NB4 (cell line): ENCODE measurements at places on chromosomes 16 and 17.
A peak's percentile ranks its signal among the peaks of the same experiment; 100 is the strongest.

DNA sequence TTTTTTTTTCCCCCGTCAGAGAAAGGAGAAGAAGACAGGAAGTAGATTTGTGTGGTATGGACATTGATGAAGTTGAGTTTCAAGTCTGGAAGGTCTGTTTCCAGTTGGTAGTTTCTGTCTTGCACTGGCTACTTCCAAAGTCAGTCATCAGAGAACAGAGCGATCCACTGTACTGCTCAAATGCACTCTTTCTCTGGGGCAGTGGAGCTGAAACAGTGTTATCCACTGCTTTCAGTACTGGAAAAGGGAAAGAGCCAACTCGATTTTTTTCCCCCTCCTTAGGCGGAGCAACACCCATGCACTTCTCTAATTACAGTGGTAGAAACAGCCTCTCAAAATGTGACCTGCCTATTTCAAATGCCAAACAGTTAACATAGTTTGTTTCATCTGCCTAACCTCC lies 7.4 kb downstream of the PRKCA start:
- DNase-seq = no peak

DNA sequence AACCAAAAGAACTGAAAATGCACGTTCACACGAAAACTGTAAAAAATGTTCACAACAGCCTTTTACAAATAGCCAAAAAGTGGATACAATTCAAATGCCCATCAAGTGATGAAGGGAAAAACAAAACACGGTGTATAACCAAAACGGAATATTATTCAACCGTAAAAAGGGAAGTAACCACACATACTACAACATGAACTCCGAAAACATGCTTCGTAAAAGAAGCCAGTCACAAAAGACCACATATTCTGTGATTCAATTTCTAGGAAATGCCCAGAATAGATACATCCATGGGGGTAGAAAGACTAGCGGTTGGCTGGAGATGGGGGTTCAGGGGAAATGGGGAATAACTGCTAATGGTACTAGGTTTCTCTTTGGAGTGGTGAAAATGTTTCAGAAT lies 81.5 kb upstream of the TRAP1 start:
- no peak for DNase-seq

DNA sequence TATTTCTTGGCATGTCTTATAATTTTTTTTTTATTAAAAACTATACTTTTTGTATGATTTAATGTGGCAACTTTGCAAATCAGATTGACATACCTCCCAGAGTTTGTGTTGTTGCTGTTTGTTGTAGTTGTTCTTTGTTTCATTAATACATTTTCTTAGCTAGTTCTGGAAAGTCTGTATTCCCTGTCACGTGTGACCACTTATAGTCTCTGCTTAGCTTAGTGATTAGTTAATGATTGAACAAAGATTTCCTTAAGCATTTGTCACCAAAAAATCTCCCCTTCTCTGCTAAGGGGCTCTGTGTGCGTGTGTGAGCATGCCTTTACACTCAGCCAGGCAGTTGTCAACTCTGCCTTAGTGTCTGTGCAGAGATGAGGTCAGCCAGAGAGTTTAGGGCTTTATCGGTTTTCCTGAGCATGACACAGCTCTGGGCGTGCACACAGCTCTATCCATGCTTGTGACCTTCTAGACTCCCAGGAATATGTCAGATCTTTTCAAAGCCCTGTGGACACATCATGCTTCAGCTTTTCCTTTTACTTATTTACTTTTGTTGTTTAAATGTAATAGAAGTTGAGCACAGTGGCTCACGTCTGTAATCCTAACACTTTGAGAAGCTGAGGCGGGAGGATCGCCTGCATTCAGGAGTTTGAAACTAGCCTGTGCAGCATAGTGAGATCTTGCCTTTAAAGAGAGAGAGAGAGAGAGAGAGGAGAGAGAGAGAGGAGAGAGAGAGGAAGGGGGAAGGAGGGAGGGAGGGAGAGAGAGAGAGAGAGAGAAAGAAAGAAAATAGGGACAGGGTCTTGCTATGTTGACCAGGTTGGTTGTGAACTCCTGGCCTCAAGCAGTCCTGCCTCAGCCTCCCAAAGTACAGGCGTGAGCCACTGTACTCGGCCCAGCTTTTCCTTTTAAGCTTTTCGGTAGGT lies 21.9 kb downstream of the DNAI2 start:
- no peak for DNase-seq

GRCh38 chr16:81466356-81466980 lies 21.9 kb downstream of the CMIP start:
- peak; percentile 43 for DNase-seq

- no peak for DNase-seq
These were observed 190.2 kb upstream of the ZNF469 start for GRCh38 chr16:88192601-88193000.

- DNase-seq = no peak
These were observed at the start of gene KRT222 for GRCh38 chr17:40664582-40665333. Gene KRT222 (minus strand): TSS chr17:40665177. CDS start chr17:40665099, 78 bp downstream.

- no peak for DNase-seq
These were observed 154.6 kb downstream of the NTN1 start for GRCh38 chr17:9175700-9176467.

GRCh38 chr17:41396996-41397660 lies at the start of gene KRT31:
Gene KRT31 (minus strand): TSS chr17:41397608. CDS start chr17:41397539, 69 bp downstream.
- DNase-seq = no peak

DNA sequence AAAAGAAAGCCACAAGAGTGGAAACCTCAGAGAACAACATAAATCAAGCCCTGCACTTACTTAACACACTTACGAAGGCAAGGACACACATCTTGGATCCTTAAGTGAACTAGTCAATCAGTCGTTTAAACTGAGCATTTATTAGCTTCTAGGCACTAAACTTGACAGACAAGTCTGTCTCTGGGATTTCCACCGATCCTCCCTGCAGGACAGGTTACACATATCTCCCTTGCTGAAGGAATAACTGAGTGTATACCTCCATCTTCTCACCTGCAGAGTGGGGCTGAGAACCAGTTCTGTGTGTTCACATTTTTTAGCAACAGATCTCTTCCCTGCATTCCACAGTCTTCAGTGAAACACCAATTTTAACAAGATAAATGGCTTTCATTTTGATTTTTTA lies 8.9 kb downstream of the GP2 start:
- no peak for DNase-seq

DNA sequence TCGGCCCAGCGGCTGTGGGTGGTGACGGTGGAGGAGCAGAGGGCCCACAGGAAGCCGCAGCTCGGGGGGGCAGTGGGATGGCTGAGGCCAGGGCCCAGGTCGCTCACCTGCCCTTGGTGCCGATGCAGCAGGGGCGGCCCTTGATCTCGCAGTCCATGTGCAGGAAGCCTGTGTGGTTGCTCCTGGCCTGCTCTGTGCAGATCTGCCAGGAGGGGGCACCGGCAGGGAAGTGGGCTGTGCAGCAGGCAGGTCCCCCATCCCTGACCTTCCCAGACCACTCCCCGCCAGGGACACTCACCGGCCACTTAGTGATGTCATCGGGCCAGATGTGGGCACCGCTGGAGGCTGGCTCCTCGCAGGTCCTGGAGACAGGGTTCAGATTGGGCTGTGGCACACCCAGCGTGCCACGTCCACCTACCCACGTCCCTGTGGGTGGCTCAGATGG lies 6.2 kb downstream of the AANAT start:
- DNase-seq = peak; percentile 40

GRCh38 chr17:67137860-67138259 lies 93.5 kb downstream of the CACNG1 start:
- no peak for DNase-seq

- DNase-seq = no peak
These were observed 2.2 kb downstream of the MAPK8IP3 start for GRCh38 chr16:1708083-1708767.

- DNase-seq = peak; percentile 91
These were observed 1.0 kb downstream of the WSB1 start for GRCh38 chr17:27294689-27295630.

- no peak for DNase-seq
These were observed 9.1 kb downstream of the SOX8 start for GRCh38 chr16:990516-991291.

DNA sequence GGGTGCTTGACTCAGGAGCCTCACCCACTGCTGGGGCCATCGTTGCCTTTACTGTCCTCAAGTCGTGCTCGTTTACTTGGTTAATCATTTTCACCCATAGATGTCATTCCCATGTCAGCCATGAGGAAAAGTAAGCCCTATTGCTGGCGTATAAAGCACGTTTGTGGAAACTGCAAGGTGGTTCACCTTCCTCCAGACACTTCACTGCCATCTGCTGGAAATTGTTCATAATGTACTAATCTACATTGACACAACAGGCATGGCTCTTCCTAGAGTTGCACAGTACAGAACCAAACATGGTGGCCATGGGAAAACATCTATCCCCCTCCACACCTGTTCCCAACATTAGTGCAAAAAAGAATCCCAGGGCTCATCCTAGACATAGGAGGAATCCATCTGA lies 116.6 kb downstream of the ZNF18 start:
- DNase-seq = peak; percentile 54

DNA sequence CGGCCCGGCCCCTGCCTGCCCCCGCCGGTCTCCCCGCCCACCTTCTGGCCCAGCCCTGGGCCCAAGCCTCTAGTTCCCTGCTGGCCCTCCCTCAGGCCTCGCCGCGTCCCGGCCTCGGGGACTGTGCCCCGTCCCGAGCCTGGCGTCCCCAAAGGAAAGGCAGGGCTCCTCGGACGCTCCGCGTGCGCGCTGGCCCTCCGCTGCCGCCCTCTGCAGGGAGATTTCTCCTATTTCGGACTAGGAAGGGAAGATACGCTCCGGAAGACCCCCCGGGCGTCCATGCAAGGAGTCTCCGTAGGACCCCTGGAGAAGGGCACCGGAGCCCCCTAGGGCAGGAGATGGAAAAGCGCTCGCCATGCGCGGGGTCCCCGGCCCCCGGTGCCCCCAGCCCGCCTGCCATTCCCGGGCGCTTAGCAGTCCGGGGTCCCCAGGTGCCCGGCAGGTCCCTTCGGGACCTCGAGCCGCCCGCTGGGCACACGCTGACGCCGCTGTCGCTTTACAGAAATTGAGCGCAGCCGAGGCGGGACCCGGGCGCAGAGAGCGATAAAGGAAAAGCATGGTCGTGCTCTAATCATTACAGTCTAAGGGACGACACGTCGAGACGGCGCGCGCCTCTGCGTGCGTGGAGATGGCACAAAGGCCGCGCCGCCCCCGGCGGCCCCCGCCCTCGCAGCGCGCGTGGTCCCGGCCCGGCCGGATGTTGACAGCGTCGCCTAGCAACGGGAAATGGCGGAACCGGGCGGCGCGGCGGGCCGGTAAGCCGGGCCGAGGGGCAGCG lies at the start of gene CCDC40:
TSS of gene CCDC40 (plus strand) at position 706 of the 778 bp plus-strand sequence. CDS start at position 727, 21 bp downstream.
- peak; percentile 74 for DNase-seq

DNA sequence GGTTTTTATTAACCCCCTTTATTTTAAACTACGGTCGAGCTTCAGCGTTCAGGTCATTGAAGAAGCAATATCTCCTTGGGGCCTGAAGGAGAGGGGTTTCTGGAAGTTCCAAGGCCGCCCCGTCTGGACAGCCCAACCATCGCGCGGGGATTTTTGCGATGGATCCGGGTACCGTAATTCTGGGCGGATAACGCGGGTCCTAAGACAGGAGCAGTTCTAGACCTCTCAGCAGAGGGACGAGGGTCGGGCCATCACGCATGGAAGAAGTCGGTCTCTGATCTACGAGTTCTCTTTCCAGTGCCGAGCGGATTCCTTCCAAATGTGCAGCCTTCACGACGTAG lies 3.6 kb downstream of the BORCS6 start:
- no peak for DNase-seq

DNA sequence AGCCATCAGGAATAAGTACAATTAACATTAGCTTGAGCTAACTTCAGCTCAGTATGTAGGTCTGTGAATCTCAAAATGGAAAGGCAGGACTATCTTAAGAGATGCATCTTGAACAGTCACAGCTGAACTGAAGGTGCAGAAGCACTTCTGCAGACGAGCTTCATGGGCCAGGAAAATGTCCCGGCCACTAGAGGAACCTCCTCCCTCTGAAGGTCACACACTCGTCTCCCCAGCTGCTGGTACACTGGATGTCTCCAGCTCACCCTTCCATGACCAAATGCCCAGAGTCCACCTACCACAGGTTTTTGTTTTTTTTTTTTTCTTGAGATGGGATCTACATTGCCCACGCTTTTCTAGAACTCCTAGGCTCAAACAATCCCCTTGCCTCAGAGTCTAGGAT lies 33.2 kb downstream of the WDR59 start:
- no peak for DNase-seq

DNA sequence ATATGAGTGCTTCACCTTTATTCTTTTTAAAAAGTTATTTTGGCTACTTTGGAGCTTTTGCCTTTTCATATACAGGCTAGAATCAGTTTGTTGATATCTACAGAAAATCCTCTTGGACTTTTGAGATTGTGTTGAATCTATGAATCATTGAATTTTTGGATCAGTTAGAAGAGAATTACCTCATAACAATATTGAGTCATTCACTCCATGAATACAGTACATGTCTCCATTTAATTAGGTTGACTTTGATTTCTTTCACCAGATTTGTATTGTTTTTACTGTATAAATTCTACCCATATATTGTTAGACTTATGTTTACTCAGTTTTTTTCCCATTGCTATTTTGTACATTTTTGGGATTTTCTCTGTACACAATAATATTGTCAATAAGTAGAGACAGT lies 54.4 kb downstream of the TAOK1 start:
- DNase-seq = no peak

DNA sequence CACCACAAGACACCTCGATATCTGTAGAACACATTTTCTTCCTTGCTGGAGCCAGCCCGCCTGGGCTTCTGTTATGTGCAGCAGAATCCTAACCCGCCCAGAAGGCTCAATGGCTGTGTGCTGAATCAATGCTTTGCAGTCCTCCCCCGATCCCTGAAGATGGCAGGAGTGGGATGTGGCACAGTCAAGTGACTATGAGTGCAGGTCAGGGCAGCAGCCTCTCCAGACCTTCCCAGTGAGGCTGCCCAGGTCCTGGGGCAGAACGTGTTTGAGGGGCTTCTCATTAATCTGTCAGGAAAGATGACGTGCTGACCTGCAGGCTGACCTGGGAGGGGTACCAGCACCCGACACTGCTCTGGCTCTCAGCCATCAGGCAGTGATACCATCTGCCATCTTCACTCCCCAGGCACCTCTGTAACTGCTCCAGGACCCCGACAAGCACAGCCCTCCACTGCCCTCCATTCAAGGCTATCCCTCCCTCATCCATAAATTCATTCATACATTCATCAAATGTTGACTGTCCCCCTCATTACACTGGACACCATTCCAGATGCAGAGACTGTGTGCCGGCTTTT lies 35.2 kb downstream of the LRRC75A start:
- DNase-seq = no peak

DNA sequence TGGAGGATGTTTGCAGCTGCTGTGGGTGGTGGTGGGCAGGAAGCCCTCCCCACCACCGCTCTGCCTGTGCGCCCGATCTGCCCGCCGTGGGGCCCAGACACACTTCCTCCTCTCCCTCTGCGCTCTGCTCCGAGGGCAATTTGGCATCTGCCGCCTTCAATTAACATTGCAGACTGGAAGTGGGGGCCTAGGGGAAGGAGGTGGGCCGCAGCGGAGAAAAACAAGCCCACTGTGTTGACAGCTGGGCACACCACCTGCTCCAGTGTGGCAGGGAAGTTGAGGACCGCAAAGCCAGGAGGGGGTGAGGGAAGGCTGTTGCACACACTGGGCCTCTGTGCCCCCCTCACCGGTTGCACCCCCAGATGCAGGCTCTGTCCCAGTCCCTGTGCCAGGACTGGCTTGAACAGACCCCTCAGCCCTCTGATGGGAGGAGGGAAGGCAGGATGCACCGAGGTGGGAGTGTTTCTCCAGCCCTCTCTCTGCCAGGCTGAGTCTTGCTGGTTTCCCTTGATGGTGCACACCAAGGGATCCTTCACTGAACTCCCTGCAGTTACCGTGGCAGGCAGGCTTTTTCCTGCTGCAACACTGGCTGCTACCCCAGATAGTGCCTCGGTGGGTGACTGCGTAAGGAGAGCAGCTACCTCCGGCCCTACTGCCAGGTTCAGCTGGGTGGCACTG lies 72.8 kb upstream of the MED9 start:
- DNase-seq = peak; percentile 84

- no peak for DNase-seq
These were observed 3.0 kb upstream of the VAT1L start for GRCh38 chr16:77785373-77785764.
